ENCODE measurements at places on chromosomes 16 and 17.

DNA sequence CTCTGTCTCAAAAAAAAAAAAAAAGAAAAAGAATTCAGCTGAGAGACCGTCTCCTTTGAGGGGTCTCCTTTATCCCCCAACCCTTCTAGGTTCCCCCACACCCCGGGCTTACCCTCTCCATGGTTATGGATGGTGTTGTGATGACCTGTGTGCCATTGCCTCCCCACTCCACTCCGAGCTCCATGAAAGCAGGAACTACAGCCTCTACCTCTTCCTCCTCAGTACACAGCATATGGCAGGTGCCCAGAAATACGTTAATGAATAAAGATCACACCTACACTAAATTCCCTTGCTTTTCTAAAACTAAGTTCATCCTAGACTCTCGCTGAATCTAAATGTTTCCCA is 17.2 kb downstream of the COPRS start:
- DNase-seq = no peak

DNA sequence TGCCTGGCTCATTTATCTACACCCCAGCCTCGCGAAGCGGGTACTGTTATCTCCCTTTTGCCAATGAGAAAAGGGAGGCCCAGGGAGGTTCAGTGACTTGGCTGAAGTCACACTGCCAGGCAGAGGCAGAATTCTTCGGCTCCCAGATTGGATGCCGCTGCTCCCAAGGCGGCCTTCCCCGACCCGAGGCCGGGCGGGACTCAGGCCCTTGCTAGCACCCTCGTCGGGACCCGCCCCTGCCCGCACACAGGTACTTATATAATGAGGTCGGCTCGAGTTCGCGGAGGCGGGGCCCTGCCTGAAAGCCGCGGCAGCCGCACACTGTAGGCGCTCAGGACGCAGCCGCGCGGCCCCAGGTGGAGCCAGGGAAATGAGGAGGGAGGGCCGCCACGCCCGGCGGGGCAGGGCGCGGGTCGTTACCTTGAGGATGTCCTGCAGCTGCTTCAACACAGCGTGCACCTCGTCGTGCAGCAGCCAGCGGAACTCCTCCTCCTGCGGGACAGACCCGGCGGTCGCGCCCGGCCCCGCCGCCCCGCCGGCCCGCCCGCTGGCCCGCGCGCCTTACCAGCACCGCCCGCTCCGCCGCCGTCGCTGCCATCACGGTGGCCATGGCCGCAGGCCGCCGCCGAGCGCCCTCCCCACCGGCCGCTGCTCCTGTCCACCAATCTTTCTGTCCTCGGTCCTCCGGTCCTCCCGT is at the start of gene ROGDI:
Gene ROGDI, minus strand, starts transcription at position 672 of the 697 bp plus-strand sequence. Its CDS starts 62 bp downstream, at position 610.
- DNase-seq = peak; percentile 76

DNA sequence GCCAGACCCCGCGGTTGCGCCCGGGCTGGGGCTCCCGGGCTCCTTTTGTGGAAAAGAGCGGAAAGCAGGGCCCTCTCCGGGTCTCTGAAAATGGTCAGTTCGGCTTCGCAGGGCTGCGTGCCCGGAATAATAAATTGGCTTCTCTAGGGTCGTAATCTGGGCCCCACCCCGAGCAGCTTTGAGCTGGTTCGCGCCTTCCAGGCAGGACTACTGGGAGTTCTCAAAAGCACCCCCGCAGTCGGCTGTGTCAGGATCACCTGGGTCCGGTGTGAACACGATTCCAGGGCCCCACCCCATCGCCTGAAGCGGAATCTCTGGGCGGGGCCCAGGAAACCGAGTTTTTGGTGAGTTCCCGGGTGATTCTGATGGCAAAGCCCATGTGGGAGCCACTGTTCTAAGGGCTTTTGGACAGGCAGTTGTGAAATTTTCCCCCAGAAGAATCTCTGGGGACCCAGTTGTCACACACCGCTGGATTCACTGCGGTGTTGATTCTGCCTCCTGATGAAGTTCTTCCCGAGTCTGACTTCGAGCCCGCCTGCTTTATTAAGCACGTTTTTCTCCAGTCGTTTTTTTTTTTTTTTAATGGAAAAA is 77.0 kb downstream of the MRC2 start:
- peak; percentile 53 for DNase-seq

GRCh38 chr16:318628-319027 is 33.9 kb downstream of the AXIN1 start:
- no peak for DNase-seq

- no peak for DNase-seq
Measured at GRCh38 chr16:75218256-75219076, at the start of gene CTRB1. TSS of gene CTRB1 (plus strand) at chr16:75218988. CDS start at chr16:75219008, 20 bp downstream.

DNA sequence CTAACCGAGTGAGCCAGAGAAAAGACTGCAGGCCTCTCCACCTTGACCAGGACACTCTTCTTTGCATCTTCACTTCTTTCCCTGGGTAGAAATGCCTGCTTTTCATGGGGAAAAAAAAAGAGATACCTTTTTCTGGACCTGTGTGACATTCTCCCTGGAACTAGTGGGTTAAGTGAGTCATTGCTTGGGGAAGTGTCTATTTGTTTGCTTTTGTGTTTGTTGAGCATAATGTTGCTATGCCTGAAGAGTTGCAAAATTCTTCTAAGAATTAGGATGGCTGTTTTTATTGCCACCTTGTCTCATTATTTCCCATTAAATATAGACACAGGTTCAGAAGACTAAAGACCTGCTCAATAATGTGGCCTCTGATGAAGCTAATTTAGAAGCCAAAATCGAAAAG is 18.8 kb downstream of the CLUAP1 start:
- DNase-seq = no peak

GRCh38 chr17:11928436-11928835 is 68.8 kb downstream of the ZNF18 start:
- DNase-seq = no peak

- DNase-seq = peak; percentile 59
Measured at GRCh38 chr17:31499771-31500554, 108.5 kb downstream of the RAB11FIP4 start.

DNA sequence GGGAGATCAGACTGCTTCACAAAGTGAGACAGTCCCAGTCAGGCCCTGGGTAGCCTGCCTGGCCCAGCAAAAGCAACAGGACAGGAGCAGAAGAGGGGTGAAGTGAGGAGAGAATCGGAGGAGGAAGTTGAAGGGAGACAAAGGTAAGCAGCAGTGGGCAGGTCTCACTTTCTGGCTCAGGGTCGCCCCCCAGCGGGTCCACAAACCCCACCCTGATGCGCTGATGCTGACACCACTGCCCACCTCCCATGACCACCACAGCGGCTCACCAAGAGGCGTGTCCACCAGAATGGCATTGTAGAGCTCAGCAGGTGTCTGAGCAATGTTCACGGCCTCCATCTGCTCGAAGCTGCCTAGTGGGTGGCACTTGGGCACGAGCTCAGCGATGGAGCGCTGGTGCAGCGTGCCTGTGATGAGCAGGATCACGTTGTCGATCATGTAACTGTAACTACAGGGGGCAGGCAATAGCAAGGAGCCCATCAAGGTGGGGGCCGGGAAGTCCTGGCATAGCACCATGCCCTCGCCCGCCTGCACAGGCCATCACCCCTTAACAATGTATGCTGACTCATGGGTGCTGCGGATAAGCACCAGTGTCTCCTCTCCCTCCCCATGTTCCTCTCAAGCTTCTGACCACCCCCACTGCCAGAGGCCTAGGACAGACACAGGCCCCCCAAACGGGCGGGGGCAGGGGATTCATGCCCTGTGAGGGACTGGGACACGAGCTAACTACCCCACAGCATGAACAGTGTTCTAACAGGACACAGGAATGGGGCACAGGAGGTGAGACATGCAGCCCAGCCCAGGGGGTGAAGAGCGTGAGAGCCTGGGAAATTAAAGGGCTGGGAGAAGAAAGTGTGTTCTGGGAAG is 13.6 kb downstream of the HSD11B2 start:
- DNase-seq = no peak

GRCh38 chr17:57853695-57854094 is 3.9 kb upstream of the MRPS23 start:
- no peak for DNase-seq

DNA sequence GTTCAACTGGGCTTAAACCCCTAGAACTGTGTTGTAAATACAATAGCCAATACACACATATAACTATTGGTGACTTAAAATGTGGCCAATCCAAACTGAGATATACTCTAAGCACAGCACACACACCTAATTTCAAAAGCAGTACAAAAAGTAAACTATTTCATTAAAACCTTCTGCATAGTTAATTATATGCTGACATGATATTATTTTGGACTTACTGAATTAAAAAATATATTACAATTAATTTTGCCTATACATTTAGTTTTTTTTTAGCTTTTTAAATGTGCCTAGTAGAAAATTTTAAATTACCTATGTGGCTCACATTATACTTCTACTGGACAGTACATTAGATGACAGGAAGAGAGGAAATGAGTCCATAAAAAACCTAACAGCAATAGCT is 21.5 kb downstream of the MED13 start:
- no peak for DNase-seq

- DNase-seq = no peak
Measured at GRCh38 chr16:569445-570254, at the start of gene PIGQ. TSS of gene PIGQ (plus strand) at chr16:569968. CDS start at chr16:574075, 4,107 bp downstream.

GRCh38 chr16:88881007-88881615 is 14.7 kb upstream of the PABPN1L start:
- DNase-seq = no peak

DNA sequence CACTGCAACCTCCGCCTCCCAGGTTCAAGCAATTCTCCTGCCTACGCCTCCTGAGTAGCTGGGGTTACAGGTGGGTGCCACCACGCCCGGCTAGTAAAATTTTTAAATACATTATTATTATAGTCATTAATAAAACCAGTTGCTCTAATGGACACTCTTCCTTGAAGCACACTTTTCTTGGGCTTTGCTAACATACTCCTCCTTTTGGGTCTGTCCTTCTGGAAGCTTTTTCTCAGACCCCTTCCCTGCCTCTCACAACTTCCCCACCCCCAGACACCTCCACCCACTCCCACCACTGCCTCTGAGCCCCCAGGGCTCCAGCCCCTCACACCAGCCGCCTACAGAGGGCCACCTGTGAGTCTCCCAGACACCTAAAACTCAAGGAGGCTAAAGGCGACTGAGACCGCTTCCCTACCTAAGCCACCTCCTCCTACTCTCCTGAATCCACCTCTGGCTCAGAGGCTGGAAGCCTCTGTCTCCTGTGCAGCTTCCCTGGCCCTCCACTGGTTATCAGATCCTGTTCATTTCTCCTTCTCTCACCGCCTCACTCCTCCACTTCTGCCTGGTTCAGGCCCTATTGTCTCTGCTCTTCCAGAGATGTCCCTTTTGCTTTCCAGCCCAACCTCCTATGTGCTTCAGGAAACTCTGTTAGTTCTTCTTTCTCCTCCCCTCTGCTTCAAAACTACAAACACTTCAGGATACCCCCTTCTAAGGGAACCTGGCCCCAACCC is 2.1 kb upstream of the CUEDC1 start:
- DNase-seq = no peak

- peak; percentile 95 for DNase-seq
Measured at GRCh38 chr16:84029297-84030047, 13.1 kb downstream of the SLC38A8 start.

GRCh38 chr17:14072881-14073280 is 3.6 kb downstream of the COX10 start:
- no peak for DNase-seq
